ENCODE measurements at places on chromosomes 7 and 10.

DNA sequence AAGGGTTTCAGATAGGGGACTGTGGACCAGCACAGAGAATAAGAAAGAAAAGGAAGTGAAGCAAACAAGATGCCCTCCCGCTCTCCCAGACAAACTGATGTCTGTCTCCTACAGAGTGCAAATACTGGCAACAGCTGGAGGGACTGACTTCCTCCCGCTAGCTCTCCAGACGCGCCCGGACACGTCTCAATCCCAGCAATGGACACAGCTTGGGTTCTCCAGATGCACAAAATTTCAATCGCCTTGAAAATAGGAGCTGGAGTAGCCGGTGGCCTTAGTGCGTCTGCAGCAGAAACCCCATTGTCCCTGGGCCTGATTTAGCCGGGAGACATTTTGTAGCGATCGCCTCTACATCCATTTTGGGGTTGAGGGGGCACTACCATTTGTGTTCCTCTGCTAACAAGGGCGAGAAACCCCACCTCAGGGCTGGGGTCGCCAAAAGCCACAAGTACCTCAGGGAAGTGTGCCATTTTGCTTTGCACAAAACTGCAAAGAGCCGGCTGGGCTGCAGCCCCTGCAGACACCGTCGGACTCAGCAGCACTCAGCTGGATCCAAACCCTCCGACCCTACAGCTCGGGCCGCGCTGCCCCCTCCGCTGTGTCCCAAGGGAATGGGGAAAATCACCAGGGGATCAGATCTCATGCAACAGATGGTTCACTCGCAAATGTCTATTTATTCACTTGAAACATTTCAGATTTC, 5.9 kb downstream of the CPA2 start:
- DNase-seq = no peak

- DNase-seq = no peak
Observed at GRCh38 chr7:135186841-135187253, 16.3 kb upstream of the CYREN start.

- DNase-seq = no peak
Observed at GRCh38 chr10:114893251-114893650, 44.7 kb upstream of the TRUB1 start.

- DNase-seq = peak; percentile 72
Observed at GRCh38 chr10:96587264-96588059, 650 bp upstream of the TM9SF3 start.

- DNase-seq = no peak
Observed at GRCh38 chr10:122132882-122133565, 138.1 kb upstream of the BTBD16 start.

Data from A549 (cell line).